AG04449 (cell line): ENCODE measurements at places on chromosomes 12 and 14.

DNA sequence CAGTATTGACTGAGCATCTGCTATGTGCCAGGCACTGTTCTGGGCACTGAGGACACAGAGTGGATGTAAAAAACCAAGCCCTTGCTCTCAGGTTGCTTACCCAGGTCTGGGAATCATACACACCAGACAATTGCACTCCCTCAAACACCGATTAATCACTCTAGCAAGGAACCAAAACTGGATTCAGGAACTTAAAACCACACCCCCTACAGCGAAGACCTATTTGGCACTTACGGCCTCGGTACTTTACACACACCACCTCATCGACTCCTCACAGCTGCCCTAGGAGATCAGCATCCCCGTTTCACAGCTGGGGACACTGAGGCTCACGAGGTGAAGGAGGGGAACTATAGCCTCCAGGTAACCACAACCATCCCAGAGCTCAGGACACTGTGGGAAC, 1.6 kb downstream of the GLTP start:
- no peak for DNase-seq

GRCh38 chr14:77126461-77126990, 15.1 kb downstream of the ZDHHC22 start:
- no peak for DNase-seq

DNA sequence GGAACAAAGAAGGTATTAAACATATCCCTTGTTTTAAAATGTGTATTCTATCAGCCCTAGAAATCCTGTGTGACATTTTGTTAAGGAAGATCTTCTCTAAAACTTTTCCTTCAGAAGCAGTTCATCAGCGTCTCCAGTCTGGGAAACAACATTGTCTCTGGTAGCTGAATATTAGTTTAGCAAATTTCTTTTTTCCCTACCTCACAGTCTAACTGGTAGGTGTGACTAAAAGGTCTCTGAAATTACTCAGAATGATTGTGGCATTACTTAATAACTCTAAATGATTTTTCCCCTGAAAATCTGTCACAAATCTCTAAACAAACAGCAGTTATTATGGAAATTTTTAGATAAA, 1044.8 kb downstream of the FLRT2 start:
- DNase-seq, result no peak

- DNase-seq, result no peak
Observed at GRCh38 chr12:3154006-3154405, 76.8 kb downstream of the TSPAN9 start.

DNA sequence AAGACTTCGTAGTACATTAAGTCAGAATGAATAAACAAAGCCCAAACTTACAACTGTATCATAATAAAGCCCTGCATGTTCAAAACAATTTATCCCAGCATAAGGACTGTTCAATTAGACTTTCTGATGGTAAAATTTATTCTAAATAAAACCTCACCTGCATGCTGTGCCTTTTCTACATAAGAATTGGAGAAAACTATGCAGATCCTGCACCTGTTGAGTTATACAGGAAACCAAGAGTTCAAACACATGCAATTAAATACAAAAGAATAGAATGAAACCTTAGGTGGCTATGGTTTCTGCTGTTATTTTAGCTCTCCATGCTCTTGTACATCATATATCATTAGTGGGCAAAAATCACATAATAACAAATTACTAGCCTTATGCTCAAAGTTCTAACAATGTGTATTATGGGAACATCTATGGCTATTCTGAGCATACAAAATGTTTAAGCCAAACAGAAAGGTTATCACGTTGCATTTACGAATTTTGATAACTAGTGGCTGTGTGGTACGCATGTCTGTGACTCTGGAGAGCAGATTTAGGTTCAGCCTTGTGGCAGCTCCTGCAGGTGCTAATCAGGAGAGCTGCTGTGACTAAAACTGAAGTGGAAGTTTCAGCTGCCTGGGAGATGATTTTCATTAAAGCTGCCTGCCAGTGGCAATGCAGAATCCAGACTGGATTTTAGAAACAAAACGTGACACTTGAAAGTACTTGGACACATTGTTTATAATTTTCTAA, 36.1 kb upstream of the LRFN5 start:
- no peak for DNase-seq

GRCh38 chr14:99733211-99733539, 49.1 kb downstream of the CYP46A1 start:
- DNase-seq, result no peak

GRCh38 chr14:97706819-97707218, 909.6 kb downstream of the VRK1 start:
- DNase-seq, result no peak

GRCh38 chr14:43168371-43168925, 1338.6 kb downstream of the FSCB start:
- DNase-seq, result no peak

DNA sequence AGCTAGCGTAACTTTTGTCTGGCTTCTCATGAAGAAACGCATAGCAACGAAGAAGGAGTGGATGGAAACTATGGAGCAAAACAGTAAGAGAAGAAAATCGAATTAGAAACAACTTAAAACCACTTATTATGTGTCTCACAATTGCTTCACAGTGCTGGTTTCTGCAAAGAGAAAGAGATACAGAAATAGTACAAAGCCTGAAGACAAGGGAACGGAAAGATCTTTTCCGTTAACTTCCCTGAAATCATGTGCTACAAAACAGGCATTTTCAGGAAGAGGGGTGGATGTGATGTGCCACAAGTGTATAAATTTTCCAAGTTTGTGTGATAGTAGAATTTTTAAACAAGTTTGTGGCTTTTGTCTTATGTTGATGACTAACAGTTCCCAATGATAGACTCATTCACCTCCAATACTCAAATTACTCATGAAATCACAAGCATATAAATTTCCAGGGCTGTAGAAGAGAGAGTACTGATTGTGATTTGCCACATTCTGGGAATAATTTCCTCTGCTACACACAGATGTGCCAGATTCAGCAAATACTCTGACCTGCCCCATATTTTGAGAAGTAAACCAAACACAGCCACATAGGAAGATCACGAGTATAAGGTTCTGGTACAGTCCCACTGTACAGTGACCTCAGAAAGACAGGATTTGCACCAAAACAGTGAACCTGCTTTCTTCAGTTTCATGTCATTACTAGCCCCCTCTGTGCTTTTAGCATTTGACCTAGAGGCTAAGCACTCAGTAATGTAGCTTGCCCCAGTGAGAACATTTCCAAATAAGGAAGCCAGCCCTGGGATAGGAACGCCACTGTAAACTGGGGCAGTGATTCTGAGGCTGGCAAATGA, 41.4 kb upstream of the PPFIA2 start:
- no peak for DNase-seq

DNA sequence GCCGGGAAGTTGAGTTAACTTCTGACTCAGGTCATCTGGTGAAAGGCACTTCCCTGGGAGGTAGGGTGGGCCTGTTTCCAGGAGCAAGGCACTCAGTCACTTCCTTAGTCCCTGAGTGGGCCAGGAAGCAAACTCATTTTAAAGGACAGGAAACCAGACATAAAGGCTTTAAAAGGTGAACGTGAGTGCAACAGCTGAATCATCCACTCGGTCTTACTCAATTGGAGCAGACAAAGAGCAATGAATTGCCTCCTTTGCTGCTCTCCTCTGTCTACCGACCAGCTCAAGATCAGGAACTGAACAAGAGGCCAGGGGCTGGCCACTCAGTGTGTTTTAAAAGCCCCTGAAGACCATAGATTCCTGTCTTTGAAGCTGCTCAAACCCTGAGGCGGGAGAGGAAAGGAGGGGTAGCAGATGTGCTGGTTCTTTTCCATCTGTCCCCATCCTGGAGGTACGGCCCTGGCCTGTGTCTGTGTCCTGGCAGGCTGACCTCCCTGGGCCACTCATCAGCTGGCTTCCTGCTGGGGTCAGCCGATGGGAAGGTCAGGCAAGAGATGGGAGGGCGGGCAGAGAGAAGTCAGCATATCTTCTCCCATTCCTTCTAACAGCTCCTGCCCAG, 148.9 kb downstream of the PPM1H start:
- DNase-seq, result peak; percentile 73

DNA sequence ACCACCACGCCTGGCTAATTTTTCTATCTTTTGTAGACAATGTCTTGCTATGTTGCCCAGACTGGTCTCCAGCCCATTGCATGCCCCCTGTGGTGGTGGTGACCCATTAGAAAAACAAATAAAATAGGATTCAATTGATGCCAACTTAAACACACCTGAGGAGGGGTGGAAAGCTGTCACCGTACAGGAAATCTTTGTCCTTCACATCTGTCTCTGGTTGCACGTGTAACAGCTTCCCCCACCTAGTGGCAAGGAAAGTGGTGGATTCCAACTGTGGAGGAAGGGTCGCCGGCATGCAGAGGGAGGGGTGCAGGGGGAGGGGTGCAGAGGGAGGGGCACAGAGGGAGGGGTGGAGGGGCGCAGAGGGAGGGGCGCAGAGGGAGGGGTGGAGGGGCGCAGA, 26.1 kb upstream of the GPR68 start:
- no peak for DNase-seq

DNA sequence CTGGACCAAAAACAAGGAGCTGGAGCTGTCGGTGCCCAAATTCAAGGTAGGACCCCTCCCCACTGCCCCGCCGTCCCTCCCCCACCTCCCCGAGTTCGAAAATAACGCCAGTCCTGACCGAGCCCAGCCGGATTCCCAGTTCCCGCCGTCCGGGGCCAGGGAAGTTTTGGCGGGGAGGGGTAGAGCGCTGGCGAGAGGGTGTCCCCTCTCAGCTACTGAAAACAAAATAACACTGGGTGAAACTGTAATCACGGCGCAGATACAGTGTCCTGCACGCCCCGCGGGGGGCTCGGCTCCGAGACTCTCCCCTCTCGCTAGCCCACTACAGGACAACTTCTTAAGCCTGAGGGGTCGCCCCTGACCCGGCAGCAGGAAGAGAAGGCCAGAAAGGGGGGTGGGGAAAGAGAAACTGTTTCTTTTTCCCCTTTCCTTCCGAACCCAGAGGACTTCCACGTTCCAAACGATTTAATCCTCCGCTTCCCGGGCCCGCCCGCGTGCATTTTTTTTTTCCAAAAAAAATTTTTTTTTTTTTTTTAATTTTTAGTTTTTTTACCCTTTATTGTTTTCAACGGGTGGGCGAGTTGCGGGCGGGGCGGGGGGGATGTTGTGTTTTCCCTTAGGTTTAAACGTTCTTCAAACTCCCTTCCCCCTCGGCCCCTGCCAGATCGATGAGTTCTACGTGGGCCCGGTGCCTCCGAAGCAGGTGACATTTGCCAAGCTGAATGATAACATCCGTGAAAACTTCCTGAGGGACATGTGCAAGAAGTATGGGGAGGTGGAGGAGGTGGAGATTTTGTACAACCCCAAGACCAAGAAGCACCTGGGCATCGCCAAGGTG, 1.6 kb downstream of the SETD1B start:
- no peak for DNase-seq

GRCh38 chr14:33660248-33660647, 290.6 kb downstream of the EGLN3 start:
- no peak for DNase-seq

DNA sequence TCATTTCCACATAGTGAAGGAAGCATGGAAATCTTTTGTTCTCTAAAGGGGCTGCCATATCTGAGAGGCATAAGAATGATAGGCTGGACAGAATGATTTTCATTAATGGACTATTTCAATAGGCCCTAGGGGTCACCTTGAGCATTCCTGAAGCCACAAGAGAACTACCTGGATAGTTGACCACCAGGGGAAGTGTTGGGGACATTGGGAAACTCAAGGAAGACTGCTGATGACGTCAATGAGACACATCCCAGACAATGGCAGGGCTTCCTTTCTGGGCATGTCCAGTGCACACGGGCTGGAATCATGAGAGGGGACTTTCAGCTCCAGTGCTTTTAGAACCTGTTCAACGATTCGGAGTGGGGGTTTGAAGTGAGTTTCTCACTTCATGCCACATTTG, 48.8 kb upstream of the CHST11 start:
- no peak for DNase-seq

DNA sequence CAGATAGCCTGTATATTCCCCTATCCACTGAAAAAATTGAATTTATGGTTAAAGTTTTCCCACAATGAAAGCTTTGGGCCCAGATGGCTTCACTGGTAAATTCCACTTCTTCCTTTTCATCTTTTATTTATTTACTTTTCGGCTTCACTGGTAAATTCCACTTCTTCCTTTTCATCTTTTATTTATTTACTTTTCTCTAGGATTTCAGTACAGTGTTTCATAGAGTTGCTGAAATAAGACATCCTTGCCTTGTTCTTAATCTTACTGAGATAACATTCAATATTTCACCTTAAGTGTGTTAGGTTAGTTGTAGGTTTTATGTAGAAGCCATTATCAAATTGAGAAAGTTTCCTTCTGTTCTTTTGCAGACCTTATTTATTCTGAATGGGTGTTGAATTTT, 18.9 kb upstream of the KLRG1 start:
- no peak for DNase-seq

DNA sequence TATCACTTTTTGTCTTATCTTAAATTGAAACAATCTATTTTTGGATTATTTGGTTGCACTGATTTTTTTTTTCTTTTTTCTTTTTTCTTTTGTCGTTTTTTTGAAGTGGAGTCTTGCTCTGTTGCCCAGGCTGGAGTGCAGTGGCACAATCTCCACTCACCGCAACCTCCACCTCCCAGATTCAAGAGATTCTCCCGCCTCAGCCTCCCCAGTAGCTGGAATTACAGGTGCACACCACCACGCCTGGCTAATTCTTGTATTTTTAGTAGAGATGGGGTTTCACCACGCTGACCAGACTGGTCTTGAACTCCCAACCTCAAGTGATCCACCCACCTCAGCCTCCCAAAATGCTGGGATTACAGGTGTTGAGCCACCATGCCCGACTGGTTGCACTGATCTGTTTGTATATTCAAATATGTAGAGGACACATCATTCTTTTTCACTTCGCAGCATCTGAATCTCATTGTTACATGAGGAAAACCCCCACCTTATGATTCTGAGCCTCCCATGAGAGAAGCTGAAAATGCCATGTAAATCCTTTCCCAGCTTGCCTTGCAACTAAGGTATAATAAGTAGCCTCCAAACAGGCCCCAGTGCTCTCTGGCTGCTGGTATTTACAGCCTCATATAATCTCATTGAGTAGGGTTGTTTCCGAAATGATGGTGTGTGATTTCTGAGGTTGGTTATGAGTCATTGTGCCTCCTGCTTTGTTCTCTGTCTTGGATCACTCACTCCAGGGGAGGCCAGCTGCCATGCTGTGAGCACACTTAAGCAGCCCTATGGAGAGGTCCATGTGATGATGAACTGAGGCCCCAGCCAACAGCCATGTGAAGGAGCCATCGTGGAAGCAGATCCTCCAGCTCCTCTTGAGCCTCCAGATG, 5.2 kb upstream of the HSP90B1 start:
- peak; percentile 36 for DNase-seq

- DNase-seq, result no peak
Observed at GRCh38 chr12:92543840-92544239, 158.9 kb upstream of the PLEKHG7 start.

DNA sequence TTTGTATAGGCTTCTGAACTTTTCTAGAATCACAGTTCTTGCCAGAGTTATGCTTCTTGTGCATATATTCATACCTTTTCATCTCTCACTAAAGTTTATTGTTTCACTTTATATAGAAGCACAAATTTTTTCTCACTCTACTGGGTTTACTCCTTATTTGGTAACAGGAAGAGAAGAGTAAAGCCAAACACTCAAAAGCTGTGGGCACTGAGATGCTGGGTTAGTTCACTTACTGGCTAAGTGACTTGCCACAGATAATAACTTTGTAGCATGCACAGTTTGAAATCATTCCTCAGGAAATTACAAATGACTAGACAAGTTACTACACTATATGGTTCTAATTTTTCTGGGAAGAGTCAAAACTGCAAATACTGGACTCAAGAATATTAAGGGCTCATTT, 7.8 kb downstream of the HIGD1C start:
- no peak for DNase-seq
